Activated CD4-positive, alpha-beta T cell treated with anti-CD3 and anti-CD28 coated beads, Interleukin-2, amount 10 ng/mL, durations not matched to agents 7 days and 5 days (primary cell): ENCODE measurements at places on chromosomes 12 and 14. TPM values are rescaled to one million over a fixed set of nuclear protein-coding genes. Genes with fewer than 3 reads are reported as not detected.

- peak overlapping the region; percentile 33 for H3K27ac ChIP-seq
- peak; percentile 65 for DNase-seq
- no peak overlapping the region for H3K4me3 ChIP-seq
- H3K4me1 ChIP-seq = peaks cover 38% of the 10 kb centered on the region
Measured at GRCh38 chr12:52681526-52682380, 1.5 kb upstream of the KRT1 start.

DNA sequence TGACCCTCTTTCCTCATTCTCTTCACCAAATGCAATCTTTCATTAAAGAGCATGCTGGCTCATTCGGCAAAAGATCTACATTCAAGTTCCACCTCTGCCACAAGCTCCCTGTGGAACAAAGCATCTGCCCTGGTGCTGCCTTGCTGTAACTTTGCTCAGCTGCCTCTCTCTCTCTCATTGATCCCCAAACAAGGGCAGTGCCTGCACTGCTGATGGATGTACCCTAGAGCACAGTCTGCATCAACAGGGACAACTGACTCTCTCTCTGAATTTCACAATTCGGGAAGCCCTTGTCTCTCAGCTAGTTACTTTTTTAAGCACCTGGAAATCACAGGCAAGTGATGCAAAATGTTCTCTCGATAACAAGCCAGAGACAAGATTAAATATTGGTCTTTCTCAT is 174.0 kb upstream of the DIO2 start:
- H3K27me3 ChIP-seq = no peaks in the 10 kb centered on the region
- no peak overlapping the region for H3K4me3 ChIP-seq
- H3K4me1 ChIP-seq = no peaks in the 10 kb centered on the region
- no peaks in the 10 kb centered on the region for H3K36me3 ChIP-seq
- DNase-seq = no peak
- no peak overlapping the region for H3K27ac ChIP-seq

GRCh38 chr12:13023811-13024530 is 20.2 kb upstream of the FAM234B start:
- no peak overlapping the region for H3K4me3 ChIP-seq
- no peak for DNase-seq
- H3K4me1 ChIP-seq = no peaks in the 10 kb centered on the region
- H3K27ac ChIP-seq = no peak overlapping the region

DNA sequence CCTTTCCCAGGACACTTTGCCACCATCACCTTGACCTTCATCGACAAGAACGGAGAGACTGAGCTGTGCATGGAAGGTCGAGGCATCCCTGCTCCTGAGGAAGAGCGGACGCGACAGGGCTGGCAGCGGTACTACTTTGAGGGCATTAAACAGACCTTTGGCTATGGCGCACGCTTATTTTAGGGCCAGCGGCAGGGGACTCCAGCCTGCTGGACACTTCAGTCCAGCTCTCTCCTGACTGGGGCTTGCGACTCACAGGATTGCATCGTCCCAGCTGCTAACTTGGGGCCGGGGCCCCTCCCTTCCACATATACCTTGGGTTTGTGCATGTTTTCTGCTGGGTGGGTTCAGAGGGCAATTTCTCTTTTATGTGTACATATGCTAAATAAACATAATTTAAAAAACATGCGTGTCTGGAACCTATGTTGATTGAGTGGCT is 11.2 kb downstream of the AHSA1 start:
- H3K27me3 ChIP-seq = peaks cover 5% of the 10 kb centered on the region
- no peak overlapping the region for H3K27ac ChIP-seq
- peaks cover 40% of the 10 kb centered on the region for H3K36me3 ChIP-seq
- no peak overlapping the region for H3K4me3 ChIP-seq

DNA sequence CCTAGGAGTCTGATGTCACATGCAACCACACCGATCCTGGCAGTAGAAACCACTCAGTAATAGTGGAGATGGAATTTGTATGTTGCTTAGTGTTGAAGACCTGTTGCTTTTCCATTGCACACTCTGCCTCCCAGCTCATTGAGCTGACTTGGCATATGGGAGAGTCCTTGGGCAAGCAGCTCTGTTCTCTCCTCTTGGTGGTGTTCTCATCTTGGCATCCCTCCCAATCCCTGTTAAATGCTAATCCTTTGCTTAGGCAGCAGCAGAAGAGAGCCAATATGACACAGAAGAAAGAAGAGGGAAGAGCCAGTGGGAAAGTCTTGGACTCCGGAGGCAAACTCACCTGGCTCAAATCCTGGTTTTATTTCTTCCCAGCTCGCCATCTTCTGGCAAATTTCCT is 178.0 kb upstream of the CAND1 start:
- H3K4me3 ChIP-seq = no peak overlapping the region
- H3K27me3 ChIP-seq = peaks cover 13% of the 10 kb centered on the region
- DNase-seq = no peak
- H3K27ac ChIP-seq = no peak overlapping the region
- no peaks in the 10 kb centered on the region for H3K36me3 ChIP-seq

- no peaks in the 10 kb centered on the region for H3K27me3 ChIP-seq
- H3K27ac ChIP-seq = no peak overlapping the region
- no peak overlapping the region for H3K4me3 ChIP-seq
- H3K4me1 ChIP-seq = no peaks in the 10 kb centered on the region
- no peak for DNase-seq
Measured at GRCh38 chr12:81465876-81466275, 293.3 kb downstream of the PPFIA2 start.

DNA sequence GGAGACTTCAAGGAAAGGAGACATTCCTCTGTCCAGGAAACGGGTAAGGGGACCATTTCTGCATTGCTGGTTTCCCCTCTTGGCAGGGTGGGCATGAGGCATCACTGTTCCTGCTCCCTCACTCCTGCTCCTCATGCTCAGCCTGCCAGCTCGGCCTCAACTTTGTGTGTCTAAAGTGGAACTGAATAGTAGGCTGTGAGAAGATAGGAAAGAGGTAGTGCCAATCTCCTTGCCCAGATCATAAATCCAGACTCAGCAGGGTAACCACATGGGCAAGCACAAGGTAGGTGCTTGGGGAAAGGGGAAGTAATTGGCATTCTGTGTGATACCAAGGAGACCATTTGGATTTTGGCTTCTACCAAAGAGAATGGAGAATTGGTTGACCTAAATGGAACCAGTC is 2.6 kb downstream of the LTB4R start:
- H3K4me1 ChIP-seq = peaks cover 72% of the 10 kb centered on the region
- peak overlapping the region; percentile 77 for H3K4me3 ChIP-seq
- DNase-seq = no peak
- H3K27me3 ChIP-seq = no peaks in the 10 kb centered on the region
- H3K27ac ChIP-seq = peak overlapping the region; percentile 87
- H3K36me3 ChIP-seq = peaks cover 34% of the 10 kb centered on the region

- H3K4me3 ChIP-seq = no peak overlapping the region
- no peaks in the 10 kb centered on the region for H3K27me3 ChIP-seq
- no peak overlapping the region for H3K27ac ChIP-seq
- no peak for DNase-seq
Measured at GRCh38 chr12:50579757-50580267, 75.0 kb downstream of the DIP2B start.

DNA sequence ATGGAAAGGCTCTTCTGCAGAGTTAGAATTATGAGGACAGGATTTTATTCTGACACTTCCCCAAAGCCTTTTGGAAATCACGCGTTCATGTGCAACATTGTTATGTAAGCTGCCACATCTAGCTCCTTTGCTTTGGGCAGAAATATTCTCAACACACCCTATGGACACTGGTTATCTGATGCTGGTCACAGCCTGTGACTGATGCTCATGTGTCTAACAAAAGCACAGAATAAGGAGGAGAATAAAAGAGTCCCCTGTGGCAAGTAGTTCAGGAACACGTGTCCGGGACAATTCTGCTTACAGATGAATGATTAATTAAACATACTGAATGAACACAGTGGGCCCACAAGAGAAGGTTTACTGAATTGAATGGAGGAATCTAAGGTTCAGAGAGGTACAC is 22.1 kb downstream of the FOXN3 start:
- no peak overlapping the region for H3K4me3 ChIP-seq
- H3K27me3 ChIP-seq = no peaks in the 10 kb centered on the region
- no peak overlapping the region for H3K27ac ChIP-seq
- DNase-seq = no peak

DNA sequence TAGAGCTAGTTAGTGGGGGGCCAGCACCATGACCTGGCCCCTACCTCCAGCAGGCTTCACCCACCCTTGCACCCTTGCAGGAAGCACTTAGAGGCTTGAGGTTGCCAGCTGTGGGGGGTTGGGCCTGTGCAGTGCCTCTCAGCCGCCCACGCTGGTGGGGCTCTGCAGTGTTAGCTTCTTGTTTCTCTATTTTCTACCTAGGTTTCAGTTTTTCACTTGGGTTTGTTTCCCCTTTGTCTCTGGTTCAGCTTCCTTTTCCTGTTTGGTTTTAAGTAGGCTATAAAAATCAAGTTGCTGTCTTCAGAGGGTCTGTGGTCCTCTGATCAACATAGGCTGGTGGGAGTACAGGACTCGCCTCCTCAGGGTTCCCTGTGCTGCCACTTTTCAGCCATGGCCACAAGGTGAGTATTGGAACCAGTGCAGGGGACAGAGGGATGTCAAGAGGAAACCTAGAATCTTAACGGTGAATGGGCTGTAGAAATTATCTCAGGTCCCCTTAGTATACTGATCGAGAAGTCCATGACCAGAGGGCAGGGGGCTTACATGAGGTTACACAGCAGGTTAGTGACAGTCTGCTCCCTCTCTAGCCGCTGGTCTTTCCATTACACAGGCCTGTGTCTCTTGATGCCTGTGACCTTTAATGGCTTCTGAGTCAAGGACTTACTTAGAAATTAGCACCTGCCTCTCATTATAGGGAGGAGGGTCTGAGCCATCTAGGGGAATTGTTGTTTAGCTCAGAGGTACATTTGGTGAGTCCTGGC is at the start of gene EVL:
Gene EVL, plus strand, starts transcription at position 312 of the 761 bp plus-strand sequence. Its CDS starts 79 bp downstream, at position 391.
- peaks cover 52% of the 10 kb centered on the region for H3K36me3 ChIP-seq
- H3K4me1 ChIP-seq = peaks cover 46% of the 10 kb centered on the region
- H3K27me3 ChIP-seq = no peaks in the 10 kb centered on the region
- H3K4me3 ChIP-seq = peak within 1 kb of the TSS; percentile 92
- peak; percentile 85 for DNase-seq

DNA sequence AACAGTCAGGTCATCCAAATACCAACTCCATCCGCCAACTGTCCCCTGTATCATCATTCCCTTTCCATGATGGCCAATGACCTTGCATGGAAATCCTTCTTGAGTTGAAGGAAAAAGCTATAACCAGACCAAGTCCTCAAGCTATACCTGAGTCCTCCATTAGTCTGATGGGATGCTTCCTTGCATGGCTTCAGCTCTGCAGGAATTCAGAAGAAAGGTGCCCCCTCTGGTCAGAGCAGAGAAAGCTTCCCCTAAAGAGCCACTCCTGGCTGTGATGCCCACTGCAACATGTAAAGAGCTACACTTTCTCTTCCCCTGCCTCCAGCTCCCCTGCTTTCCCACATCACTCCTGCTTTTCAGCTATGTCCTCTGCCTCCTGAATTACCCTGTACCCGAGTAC is 43.1 kb upstream of the FKBP4 start:
- DNase-seq = no peak
- no peak overlapping the region for H3K27ac ChIP-seq
- H3K4me1 ChIP-seq = no peaks in the 10 kb centered on the region
- H3K4me3 ChIP-seq = no peak overlapping the region
- H3K27me3 ChIP-seq = peaks cover 33% of the 10 kb centered on the region

DNA sequence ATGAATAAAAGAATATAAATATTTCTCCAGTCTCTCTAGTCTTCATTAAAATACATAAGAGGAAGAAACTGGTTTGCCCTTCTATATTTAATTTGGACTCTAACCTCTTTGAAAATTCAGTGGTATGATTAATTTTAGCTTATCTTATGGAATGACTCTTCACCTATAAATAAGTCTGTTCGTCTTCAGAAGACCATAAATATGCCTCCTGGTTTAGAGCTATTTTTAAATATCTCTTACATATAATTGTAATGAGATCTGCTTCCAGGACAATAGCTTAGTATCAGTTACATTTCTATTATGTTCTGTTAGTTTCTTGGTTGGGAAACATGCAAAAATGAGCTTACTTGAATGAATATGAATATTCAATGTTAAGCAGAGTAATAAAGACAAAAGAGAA is 257.5 kb upstream of the HMGA2 start:
- H3K4me3 ChIP-seq = no peak overlapping the region
- H3K36me3 ChIP-seq = no peaks in the 10 kb centered on the region
- H3K27me3 ChIP-seq = peaks cover 4% of the 10 kb centered on the region
- no peak for DNase-seq
- H3K27ac ChIP-seq = no peak overlapping the region

- peaks cover 4% of the 10 kb centered on the region for H3K27me3 ChIP-seq
- H3K4me3 ChIP-seq = no peak overlapping the region
- H3K27ac ChIP-seq = no peak overlapping the region
- H3K36me3 ChIP-seq = no peaks in the 10 kb centered on the region
- DNase-seq = no peak
- H3K4me1 ChIP-seq = no peaks in the 10 kb centered on the region
Measured at GRCh38 chr12:25884024-25884919, 74.2 kb upstream of the RASSF8 start.

CARMIL3 gene
- total RNA-seq = 1.1 TPM

FOXM1 gene
- 119 TPM for total RNA-seq

GPD1 gene
- total RNA-seq = 0.37 TPM

CMTM5 gene
- not detected for total RNA-seq

LRCOL1 gene
- not detected for total RNA-seq

LYZ gene
- total RNA-seq = not detected

TULP3 gene
- total RNA-seq = 8.6 TPM

FAM181A gene
- not detected for total RNA-seq

ACSS3 gene
- total RNA-seq = not detected
